Activated CD4-positive, alpha-beta T cell treated with anti-CD3 and anti-CD28 coated beads for 24 hours (primary cell): ENCODE measurements at places on chromosomes 1 and 21.

GRCh38 chr21:33985117-33986050 is 69.8 kb upstream of the ATP5PO start:
- DNase-seq, result no peak

DNA sequence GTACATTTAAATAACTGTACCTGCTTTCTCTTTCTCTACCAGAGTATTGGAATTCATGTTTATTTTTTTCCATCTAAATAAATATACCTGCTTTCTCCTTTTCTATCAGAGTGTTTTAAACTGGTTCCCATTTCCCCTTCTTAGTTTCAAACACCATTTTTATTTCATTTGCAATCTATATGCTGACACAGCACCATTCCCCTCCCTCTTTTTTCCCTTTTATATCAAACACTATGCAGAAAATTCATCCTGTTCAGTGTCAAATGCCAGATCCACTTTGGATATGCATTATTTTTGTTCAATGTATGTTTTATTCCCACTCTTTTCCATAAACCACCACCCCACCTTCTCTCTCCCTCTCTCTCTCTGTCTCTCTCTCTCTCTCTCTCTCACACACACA is 85.8 kb upstream of the ST6GALNAC5 start:
- DNase-seq, result no peak

- no peak for DNase-seq
Measured at GRCh38 chr21:46121286-46122221, 23.6 kb downstream of the COL6A2 start.

DNA sequence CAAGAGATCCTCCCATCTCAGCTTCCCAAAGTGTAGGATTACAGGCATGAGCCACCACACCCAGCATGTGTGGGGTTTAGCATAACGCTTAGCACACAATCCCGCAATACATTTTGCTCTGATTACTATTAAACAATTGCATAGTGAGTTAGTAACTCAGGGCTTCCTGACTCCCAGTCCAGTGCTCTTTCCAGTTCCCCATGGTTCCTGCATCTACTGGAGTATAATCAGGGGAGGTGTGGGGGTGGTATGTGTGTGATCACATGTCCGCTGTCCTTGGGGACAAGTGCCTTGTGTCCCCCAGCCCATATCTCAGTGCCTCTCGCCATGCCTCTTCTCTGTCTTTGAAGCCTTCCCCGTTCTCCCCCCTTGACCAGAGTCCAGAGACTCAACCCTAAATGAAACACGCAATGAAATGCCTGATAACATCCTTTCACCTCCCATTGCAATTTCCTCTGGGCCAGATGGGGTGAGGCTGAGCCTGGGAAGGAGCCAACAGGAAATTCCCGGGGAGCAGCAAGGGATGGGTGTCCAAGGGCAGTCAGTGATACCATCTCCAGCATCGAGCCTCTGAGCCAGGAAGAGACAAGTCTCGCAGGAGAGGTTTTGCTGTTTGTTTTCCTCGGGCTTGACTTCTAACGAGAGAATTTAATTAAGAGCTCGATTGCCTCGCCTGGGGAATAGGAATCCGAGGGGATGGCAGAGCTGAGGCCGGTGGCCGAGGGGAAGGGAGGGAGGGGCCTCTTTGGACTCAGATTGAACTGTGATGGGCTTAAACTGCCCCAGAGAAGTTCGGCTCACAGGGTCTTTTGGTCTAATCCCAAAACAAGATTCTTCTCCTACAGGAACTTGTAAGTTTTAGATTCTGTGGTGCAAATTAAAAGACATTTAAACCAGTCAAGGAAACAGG is 7.7 kb upstream of the HTR1D start:
- DNase-seq, result no peak

DNA sequence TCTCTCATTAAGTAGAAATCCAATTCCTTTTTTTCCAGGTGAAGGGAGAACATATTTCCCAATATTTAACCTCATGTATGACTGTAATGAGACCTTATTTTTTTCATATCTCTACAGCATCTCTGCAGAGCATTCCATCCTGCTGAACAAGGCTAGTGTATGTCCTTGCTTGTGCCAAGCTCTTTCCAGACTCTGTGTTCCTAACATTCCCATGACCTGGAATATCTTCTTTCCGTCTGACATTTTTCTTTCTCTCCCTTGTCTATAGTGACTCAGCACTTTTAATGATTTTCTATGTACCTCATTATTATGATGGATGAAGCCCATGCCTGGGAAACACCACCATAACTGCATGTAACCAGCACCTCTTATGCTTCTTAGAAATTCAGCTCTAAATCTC is 278.3 kb upstream of the NRIP1 start:
- no peak for DNase-seq

DNA sequence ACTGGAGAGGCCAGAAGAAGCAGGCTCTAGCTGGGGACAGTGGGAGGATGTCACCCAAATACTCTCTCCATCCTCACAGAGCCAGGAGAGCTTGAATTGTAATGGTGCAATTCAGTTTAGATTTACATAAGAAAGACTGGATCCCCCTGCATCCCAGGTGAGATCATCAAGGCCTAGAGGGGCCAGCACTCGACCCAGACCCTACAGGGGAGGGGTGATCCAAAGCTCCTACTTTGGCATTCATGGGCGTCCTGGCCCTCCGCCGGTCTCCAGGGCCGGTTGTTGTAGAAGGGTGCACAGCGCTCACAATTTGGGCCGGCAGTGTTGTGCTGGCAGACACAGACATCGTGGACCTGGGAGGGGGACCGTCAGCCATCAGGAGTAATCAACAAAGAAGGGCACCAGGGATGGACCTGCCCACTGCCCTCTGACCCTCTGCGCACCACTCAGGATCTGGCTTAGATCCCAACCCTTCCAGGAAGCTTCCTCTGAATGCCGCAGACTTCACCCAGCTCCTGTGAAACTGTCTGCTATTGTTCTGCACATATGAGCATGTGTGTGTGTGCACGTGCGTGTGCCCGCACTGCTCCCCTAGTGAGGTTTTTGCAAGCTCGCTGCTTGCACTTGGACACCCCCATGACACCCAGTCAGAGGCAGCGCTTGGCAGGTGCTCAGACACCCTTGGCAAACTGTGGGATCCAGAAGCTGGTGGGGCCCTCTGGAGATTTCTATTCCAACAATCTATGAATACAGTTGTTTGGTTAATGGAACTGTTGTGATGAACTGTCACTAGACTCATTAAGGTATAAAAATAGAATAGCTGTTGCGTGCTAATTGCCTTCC is 21.6 kb downstream of the LAMB3 start:
- no peak for DNase-seq
